ENCODE measurements at places on chromosomes 11 and 22.
A peak's percentile ranks its signal among the peaks of the same experiment; 100 is the strongest.

DNA sequence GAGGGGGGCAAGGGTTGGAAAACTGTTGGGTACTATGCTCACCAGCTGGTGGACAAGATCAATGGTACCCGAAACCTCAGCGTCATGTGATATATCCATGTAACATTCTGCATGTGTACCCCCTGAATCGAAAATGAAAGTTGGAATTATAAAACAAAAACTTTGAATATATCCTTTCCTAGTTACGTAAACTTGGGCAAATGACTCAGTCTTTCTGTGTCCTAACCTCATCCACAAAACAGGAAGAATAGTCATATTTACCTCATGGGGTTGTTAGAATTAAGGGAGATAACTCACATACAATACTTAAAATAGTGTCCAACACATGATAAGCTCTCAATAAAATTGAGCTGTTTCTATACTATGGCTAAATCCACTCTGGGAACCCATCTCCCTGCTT lies 620.1 kb upstream of the KIRREL3 start:
- no peak for DNase-seq

GRCh38 chr11:114511538-114511937 lies 48.1 kb downstream of the NXPE1 start:
- no peak for DNase-seq

DNA sequence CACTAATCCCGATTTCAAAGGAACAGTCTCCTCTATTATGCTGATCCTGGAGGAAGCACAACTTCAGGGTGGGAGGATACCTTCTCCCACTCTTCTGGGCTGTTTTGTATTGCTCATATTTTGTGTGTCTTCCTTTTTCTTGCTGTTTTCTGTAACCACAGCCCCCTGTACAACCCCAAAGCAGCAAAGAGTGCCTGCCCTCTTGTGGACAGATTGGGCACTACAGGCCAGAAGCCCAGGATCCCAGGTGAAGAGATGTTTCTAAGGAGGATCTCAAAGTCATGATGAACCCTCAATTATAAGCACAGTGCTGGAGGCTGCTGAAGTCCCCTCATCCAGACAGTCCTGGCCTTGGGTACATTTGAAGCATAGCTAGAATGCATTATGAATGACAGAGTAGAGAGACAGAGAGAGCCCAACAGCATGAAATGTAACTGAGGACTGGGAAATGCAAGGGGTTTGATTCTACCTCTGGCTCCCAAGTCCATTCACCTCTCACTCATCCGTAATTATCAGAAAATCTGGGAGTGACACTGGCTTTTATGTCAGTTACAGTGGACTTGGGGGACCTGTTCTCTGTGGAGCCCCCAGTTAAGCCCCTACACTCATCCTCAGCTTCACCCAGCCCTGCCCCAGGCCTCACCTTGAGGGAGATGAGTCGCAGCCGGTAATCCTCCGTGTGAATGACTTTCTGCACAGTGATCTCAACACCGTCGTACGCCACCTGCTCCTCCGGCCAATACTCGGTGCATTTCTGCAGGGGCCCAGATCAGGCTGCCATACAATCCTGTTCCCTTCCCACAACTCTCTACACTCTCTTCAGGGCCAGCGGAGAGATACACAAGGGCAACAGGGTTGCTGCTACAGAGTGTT lies 6.2 kb upstream of the IGSF22 start:
- peak; percentile 80 for DNase-seq

DNA sequence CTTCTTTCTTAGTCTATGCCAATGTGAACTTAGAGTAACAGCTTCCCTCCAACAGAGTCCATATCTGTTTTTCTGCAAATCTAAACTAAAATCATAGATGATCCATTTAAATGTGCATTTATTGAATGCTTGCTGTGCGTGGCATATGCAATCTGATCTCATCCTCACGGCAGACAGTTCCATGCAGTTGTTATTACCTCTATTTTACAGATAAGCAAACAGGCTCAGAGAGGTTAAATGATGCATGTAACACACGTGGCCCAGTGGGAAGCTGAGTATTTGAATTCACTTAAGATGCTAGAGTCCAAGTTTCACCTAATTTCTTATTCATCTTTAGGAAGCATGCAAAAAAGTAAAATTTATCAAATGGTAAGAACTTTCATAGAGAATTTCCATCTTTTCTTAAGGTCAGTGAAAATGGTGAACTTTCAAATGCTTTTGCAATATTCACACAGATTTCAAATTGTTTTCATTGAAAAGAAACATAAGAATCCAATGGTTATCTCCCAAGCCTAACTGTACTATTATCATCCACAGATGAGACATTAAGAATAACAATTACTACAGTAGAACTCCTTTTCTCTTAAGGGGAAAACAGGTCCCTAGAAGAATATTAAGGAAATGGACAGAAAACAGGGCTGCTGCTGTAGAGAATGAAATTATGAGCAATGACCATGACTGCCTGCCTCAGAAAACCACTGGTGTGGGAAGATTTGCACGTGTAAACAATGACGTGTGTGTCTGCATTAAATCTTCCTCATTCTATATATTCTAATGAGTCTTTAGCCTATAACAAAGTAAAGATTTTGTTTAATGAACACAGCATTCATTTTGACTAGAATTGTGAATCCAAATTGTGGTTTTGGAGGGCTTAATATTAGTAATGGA lies 1171.3 kb downstream of the LRRC4C start:
- DNase-seq, result no peak

GRCh38 chr11:96758957-96759356 lies 369.1 kb downstream of the JRKL start:
- DNase-seq, result no peak

GRCh38 chr22:27223317-27224177 lies 566.2 kb downstream of the MIAT start:
- DNase-seq, result no peak

DNA sequence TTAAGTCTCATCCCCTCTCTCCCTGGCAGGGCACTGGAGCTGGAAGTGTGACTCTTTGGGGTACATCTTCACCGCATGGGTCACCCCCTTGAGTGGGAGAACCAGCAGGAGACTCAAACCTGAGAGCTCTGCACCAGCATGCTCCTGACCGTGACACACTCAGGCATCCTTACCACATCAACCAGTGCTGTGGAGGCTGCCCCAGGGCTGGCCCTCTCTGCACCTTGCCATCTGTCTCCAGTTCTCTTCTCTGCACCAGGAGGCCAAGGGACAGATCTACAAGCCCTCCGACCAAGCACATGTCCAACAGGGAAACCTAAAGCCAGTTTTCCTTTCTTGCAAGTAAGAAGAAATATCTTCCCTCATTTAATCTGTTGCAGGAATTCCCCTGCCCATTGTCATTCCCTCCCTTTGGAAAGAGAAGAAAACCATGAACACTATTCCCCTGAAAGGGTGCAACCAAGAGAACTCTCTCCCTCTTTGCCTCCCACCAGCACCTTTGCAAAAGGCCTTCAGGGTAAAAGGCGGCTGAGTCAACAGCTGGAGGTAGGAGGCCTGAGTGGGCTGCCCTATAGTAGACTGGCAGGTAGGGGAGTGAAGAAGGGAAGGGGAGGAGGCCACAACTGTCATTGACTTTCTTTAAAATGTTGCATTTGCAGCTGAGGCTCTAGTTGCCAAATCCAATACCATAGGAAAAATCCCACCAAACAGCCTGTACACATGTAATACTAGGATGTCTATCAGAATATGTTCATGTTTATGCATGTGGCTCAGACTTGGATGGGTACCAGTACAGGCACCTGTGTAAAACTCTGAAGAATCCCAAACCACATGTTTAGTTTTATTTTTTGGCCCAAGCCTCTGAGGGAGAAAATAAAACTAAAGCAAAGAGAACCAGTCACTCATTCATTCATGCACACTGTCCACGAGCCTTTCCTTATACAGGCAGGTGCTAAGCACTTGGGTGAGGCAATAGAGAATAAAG lies 117.0 kb downstream of the WT1 start:
- DNase-seq, result no peak

DNA sequence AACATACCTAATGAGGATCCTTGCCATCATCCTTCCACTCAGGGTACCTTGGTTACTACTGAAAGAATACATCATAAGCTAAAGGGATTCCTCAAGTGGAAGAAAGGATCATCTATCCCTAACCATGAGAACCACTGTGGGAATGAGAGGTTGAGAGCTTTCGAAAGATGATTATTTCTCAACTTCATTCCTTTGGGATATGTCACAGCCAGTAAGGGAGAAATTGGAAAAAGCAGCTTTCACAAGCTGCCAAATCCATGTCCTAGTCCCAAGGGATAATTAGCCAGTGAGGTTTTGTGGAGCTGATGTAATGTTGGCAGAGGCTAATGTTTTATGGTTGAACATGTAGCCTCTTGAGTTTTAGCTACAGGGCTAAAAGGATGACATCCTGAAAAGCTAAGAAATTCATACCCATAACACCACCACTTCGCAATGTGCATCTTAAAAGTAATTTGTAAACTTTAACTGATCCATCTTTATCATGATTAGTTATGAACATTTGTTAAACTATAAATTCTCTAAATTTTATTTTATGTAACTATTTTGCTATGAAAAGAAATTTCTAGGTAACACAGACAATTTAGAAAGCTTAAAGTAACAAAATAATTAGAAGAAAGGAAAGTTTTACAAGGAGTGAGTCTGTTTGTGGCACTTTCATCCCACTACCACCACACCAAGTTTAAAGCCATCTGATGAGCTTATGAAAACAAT lies 123.9 kb downstream of the MRTFA start:
- no peak for DNase-seq

DNA sequence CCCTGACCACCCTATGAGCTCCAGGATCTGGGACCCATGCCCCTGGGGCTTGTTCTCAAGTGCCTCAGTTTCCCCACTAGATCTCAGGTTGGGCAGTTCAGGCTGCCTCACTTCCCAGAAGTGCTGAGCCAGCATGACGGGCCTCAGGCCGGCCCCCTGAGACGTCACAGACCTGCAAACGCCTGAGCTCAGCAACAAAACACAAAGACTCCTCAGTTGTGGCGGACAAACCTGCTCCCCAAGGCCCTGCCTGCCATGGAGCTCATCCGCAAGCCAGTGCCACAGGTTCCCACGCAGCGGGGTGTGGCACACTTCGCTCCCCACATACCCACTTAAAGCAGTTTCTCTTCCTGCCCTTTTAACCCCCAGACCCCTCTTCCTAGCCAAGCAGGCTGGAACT lies 45.2 kb downstream of the NECTIN1 start:
- DNase-seq, result no peak

- DNase-seq, result no peak
Observed at GRCh38 chr11:68649851-68650555, 34.3 kb upstream of the GAL start.

GRCh38 chr11:24653901-24654300 lies 157.0 kb downstream of the LUZP2 start:
- DNase-seq, result no peak

DNA sequence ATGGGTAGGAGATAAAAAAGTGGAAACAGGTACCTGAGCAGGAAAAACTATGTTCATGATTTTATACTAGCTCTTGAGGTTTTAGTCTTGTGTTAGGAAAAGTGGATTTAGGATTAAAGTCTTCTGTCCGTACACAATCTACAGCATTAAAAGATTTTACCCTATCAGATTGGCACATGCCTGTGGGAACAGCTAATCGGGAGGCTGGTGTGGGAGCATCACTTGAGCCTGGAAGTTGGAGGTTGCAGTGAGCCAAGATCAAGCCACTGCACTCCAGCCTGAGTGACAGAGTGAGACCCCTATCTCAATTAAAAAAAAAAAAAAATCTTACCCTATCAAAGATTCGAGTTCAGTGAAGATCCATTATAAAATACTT lies 12.2 kb upstream of the CRKL start:
- no peak for DNase-seq

DNA sequence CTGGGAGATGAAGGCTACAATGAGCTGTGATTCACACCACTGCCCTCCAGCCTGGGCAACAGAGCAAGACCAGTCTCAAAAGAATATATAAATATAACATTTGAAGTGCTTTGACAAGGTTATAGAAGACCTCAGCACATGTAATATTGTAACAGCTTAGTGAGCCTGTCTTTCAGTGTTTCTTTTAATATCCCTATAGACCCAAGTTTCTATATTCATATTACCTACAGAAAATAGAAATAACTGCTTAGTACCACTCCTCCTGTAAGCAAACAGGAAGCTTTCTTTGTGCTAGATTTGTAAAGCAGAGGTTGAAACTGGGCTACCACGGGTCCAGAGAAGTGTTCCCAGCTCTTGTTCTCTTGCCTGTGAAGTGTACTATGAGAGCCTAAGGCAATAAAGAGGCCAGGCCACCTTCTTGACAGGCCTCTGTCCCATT lies 68.2 kb downstream of the PPP2R1B start:
- DNase-seq, result no peak

DNA sequence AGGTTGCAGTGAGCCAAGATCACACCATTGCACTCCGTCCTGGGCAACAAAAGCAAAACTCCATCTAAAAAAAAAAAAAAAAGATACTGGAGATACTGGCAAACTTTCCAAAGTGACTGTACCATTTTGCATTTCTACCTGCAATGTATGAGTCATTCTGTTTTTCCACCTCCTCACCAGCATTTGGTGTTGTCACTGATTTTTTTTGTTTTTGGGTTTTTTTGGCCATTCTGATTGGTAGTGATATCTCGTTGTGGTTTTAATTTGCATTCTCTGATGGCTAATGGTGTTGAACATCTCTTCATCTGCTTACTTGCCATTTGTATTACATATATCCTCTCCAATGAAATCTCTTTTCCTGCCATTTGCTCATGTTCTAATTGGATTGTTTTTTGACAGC lies 12.0 kb upstream of the RBX1 start:
- DNase-seq, result no peak

- DNase-seq, result no peak
Observed at GRCh38 chr11:122202161-122202950, 86.3 kb upstream of the BLID start.

- no peak for DNase-seq
Observed at GRCh38 chr11:125262194-125262829, 97.8 kb downstream of the PKNOX2 start.

- DNase-seq, result no peak
Observed at GRCh38 chr11:31620434-31620833, 110.9 kb downstream of the ELP4 start.

DNA sequence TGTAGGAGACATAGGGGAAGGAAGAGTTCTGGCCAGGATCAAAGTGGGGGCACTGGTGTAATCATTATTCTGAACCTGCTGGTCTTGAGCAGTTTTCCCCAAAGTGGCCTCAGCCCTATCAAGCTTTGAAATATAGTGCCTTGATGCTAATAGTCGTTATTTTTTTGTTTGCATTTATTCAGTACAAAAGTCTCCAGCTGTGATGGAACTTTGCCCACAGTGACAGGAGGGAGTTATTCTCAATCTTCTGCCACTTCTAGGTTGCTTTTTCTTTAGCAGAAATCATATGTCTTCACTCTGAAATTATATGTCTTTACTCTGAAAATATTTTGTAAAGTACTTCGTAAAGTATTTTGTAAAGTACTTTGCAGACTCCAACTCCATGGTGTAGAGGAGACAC lies 93.1 kb downstream of the FAT3 start:
- no peak for DNase-seq
